ENCODE measurements at places on chromosomes 4 and X. TPM values are rescaled to one million over a fixed set of nuclear protein-coding genes. Genes with fewer than 3 reads are reported as not detected.
A peak's percentile ranks its signal among the peaks of the same experiment; 100 is the strongest.

DNA sequence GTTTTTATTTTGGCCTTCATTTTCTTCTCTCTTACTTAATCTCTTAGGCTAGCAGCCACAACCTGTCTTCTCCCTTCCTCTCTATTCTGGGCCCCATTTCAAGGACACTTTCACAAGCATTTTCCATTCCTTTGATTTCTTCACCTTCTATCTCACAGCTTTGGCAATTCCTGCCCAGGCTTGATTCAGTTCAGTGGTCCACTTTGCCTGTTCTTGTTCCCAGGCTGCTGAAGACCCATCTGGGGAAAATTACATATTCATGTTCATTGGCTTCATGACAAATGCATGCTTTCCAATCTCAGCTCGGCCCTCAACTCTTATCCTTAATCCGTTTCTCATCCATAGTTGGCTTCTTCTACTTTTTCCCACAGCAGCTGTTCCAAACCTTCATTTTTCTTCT lies 38.7 kb upstream of the LPAR4 start:
- no peak for DNase-seq

- DNase-seq: no peak
Measured at GRCh38 chrX:136227948-136228838, 23.0 kb downstream of the MAP7D3 start.

GRCh38 chrX:17052210-17052609 lies 105.8 kb downstream of the REPS2 start:
- DNase-seq: no peak

GRCh38 chrX:48966796-48967579 lies 4.7 kb downstream of the KCND1 start:
- no peak for DNase-seq

- no peak for DNase-seq
Measured at GRCh38 chr4:127988638-127989037, 23.4 kb downstream of the ABHD18 start.

DNA sequence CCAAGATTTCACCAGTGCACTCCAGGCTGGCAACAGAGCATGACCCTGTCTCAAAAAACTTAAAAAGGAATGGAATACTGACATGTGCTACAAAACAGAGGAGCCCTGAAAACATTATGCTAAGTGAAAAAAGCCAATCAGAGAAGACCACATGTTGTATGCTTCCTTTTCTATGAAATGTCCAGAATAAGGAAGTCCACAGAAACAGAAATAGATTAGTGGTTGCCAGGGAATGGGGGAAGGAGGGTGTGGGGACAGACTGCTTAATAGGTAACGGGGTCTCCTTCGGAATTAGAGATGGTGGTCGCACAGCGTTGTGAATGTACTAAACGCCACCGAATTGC lies 30.1 kb upstream of the KIAA0232 start:
- DNase-seq: no peak

GRCh38 chr4:127993151-127993550 lies 27.9 kb downstream of the ABHD18 start:
- no peak for DNase-seq

- no peak for DNase-seq
Measured at GRCh38 chrX:74179499-74179898, 124.5 kb upstream of the ZCCHC13 start.

GRCh38 chr4:187770345-187770744 lies 225.2 kb upstream of the ZFP42 start:
- DNase-seq: no peak

DNA sequence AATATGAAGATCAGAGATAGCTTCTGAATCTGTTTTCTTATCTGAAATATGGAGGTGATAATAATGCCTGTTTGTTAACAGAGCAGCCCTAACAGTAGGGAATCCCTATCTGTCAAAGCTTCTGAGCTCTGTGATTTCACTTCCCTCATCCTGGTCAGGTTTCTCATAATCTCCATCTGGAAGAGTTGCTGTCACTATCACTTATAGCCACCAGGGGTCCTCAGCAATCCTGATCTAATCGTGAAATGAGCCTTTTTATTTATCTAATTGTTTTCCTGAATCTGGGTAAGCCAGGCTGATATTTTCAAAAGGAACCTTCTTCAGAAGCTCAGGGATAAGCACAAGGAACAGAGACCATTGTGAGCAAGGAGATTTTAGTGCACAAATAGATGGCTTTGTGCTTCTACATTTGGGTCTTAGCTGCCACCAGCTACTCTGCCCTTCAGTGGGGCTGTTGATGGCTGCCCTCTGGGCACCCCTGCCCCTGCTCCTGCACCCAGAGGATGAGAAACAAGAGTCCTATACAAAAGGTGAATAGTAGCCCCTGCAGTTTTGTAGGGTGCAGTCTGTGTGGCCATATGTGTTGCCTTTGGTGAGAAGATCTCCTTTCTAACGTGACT lies 196.4 kb upstream of the RADX start:
- peak; percentile 42 for DNase-seq

- no peak for DNase-seq
Measured at GRCh38 chrX:42276982-42277690, 353.8 kb upstream of the CASK start.

DNA sequence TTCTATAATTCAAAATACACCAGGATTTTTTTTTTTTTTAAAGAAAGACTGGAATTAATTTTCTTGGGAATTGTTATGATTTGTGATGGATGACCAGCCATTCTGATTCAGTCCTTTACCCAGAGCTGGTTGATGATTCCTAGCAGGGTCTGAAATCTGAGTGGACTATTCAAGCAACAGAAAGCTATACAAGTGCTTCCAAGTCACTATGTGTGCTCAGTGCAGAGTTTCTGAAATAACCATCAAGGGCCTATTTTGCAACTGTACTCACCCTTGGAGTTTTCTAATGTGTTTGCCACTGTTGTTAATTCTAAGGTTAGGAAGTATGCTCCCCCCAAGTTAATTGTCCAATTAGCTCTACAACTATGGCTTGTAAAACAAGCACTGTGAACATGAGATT lies 137.7 kb upstream of the RAPGEF2 start:
- DNase-seq: no peak

DNA sequence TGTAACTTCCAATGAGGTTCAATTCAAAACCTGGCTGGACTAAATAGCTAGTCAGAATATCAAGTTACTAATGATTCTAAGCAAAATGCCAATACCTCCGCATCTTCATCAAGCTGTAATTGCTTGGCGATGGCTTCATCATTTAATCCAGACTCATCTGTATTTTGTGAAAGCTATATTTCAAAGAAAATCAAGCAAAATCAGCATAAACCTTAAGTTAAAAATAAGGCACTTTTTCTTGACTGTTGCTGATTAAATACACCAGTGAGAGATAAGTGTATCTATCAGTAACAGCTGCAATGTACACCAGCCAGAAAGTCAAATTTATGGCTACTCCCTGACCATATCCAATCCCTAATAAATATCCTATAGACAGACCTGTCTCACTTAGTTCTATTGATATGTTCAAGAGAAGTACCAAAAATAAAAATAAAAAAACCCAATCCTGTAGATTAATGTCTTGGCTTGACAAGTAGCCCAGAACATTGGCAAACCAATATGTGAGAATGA lies 39.6 kb downstream of the RFC1 start:
- DNase-seq: no peak

DNA sequence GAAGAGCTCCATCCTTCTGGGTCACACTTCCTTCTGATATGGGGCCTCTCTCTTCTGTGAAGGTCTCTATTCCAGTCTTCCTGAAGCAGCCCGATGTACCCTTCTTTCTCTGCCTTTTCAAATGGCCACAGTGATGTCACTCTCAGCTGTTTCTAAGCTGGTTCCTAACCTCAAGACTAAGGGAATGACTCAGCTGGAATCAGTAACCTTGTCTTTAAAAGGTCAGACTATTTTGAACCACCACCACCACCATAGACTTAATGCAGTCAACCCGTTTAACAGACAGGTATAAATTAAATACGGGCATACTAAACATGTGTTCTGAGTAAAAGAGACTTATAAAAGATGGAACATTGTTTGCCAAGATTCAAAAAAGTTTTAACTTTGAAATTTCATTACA lies 121.0 kb downstream of the PPA2 start:
- DNase-seq: peak; percentile 8

DNA sequence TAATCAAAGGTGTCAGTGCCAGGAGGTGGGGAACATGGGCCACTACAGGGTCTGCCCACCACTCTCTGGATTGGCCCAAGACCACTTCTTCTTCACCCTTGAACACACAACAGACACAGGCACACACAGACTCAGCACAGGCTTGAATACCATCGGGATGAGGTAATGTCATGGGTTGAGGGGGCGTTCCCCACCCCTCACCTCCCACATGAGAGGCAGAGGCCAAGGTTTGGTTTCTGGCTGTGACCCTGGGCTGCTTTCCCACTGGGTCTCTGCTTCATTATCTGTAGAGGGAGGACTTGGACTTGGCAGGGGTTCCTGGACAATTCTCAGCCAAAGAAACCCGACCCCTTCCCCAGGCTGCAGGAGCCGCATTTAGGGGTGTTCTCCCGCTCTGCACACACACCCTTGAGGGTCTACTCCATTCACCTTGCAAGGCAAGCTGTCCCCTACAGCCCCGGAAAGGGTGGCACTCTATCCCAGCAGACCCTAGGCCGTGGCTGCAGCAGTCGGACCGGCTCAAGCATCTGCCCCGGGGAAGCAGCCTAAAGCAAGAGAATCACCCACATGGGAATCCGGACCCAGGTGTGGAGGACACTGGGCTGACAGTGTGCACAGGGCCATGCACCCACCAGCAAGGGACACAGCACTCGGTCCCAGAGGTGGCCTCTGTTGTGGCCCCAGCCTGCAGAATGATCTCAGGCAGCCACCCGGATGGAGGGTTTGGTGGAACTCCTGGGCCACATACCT lies 62.4 kb downstream of the TRMT44 start:
- DNase-seq: peak; percentile 47

- no peak for DNase-seq
Measured at GRCh38 chr4:72312032-72312650, 256.9 kb downstream of the ADAMTS3 start.

DNA sequence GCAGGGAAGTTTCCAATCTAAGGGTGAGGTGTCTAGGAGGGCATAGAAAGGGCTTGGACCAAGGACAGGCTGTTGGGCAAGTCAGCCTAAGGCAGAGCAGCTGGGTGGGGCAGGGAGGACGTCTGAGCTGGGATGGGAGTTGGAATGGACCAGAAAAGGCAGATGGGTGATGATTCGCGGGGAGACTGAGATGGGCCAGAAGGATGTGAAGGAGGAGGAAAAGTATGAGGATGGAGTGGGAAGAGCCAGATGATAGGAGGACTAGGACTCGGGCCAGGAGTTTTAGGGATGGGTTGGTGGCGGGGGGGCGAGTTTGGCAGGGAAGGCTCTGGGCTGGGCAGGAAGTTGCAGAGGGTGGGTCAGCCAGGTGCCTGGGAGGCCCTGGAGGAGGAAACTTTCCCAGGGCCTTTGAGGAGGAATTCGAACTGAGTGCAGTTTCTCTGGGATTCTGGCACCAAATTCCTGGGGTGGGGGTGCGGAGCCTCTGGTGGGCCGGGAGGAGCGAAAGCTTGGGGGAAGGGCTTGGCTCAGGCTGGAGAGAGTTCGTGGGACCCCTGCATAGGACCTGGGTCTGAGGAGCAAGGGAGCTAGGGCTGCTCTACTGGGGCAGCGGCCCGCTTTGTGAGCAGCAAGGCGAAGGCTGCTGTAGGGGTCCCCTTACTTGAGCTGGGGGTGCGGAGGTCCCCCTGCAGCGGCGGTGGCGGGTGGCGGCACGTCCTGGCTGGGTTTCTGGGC lies 8.7 kb upstream of the TIMP1 start:
- DNase-seq: no peak

DNA sequence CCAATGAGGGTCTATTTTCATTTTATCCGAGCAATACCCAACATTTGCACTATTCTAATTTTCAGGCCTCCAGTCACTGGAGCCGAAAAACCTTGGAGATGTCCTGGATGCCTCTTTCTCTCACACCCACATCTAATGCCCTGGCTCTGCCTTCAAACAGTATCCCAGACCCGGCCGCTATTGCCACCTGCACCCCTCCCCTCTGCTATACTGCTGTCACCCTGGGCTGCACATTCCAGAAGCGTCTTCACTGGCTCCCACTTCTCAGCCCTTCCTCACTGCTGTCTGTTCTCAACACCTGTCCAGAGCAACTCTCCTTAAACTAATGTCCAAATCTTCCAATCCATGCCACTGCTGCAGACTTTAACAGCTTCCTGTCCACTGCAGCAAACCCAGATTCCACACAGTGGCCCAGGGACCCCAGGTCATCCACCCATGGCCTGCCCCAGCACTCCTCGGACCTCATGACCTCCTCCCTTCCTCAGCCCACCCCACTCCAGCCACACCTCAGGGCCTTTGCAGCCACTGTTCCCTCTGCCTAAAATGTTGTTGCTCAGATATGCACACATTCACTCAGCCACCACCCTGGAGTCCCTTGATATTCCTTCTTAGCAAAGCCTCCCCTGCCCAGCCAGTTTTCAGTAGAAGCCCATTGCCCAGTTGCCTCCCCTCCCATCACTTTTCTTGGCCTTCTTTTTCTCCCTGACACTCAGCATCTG lies 30.5 kb upstream of the PPP2R2C start:
- DNase-seq: no peak

GRCh38 chr4:118353534-118354030 lies 779 bp upstream of the PRSS12 start:
- peak; percentile 46 for DNase-seq

DNA sequence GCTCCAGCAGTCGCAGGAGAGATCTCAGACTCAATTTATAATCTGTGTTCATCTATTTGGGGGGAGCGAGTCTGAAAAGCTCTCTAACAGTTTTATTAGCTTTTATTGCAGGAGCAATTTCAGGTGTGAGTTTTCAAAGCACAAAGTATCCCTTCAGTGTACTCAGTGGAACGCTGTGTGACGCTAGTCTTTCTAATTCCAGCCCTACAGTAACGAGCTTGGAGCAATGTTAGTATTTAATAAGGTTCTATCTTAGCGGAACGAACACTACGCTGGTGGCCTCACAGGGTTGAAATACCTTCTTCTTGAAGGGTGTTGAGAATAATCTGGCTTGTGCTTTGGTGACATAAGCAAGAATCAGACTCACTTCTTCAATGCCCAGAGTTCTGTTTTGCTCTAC lies 8.4 kb downstream of the HS3ST1 start:
- DNase-seq: no peak

GRCh38 chr4:104206784-104207183 lies 287.9 kb downstream of the CXXC4 start:
- DNase-seq: no peak

DNA sequence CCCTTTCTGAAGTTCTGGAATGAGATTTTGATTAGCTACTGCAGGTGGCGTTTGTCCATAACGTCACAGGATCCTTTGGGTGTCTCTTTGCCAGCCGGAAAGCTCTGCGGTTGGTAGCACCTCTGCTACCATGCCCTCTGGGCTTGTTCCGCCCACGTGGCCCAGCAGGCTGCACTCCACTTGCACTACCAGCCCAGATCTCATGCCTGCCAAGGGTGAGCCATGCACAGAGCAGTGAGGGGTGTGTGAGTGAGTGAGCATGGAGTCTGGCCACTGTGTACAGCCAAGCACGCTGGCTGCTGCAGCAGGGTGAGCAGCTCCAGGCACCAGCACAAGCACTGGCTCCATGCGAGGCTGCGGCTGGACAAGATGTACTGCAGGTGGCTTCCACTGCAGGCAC lies 6.6 kb upstream of the HNRNPD start:
- DNase-seq: no peak

CT45A3 gene
- not detected for total RNA-seq

KCNIP4 gene
- 0.67 TPM for total RNA-seq

USP17L15 gene
- total RNA-seq: not detected

TMPRSS11D gene
- total RNA-seq: not detected

NOX1 gene
- total RNA-seq: not detected

C4orf46 gene
- total RNA-seq: 26.4 TPM

CFAP299 gene
- total RNA-seq: not detected

PROM1 gene
- 23.0 TPM for total RNA-seq

ZNF711 gene
- 32.7 TPM for total RNA-seq

ASMT gene
- total RNA-seq: not detected
